Sigmoid colon (tissue), 7 donors: ENCODE measurements at places on chromosomes 16 and 17. TPM values are rescaled to one million over a fixed set of nuclear protein-coding genes. Genes with fewer than 3 reads are reported as not detected.
A peak's percentile ranks its signal among the peaks of the same experiment; 100 is the strongest.

DNA sequence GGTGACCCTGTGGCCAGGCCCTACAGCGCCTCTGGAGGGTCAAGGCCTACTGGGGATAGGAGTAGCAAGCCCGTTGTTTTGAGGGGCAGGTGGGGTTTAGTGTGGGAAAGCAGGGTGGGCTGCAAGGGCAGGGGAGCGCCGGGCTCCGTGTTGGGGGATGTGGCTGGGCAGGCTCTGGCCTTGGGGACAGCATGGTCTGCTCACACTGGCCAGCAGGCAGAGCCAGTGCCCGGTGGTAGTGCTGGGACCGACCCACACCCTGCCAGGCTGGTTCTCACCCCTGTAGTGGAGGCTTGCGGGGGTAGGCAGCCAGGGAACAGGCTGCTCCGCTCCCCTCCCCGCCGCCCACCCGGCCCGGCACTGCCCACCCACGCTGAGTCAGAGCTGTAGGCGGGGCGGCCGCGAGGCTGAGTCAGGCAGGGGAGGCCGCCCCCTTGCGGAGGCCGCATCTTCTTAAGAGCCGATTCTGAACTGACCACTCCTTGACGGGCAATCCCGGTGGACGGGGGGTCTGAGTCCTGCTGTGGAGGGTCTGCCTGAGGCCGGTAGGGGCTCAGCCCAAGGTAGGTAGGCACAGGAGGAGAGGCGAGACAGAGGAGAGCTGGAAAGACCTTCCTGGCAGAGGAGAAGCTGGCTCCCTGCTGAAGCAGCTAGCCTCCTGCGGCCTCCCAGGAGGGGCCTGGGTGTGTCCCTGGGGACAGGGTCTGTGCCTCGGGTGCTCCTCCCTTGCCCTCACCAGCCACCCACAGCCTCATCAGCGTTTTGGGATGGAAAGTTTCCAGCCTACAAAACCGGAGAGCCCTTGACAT lies 62.4 kb downstream of the BAIAP2 start:
- H3K27me3 ChIP-seq = no peaks in the 10 kb centered on the region
- peaks cover 27% of the 10 kb centered on the region for H3K36me3 ChIP-seq
- H3K4me3 ChIP-seq = peak overlapping the region; percentile 26
- H3K27ac ChIP-seq = peak overlapping the region; percentile 89
- peak; percentile 93 for DNase-seq

DNA sequence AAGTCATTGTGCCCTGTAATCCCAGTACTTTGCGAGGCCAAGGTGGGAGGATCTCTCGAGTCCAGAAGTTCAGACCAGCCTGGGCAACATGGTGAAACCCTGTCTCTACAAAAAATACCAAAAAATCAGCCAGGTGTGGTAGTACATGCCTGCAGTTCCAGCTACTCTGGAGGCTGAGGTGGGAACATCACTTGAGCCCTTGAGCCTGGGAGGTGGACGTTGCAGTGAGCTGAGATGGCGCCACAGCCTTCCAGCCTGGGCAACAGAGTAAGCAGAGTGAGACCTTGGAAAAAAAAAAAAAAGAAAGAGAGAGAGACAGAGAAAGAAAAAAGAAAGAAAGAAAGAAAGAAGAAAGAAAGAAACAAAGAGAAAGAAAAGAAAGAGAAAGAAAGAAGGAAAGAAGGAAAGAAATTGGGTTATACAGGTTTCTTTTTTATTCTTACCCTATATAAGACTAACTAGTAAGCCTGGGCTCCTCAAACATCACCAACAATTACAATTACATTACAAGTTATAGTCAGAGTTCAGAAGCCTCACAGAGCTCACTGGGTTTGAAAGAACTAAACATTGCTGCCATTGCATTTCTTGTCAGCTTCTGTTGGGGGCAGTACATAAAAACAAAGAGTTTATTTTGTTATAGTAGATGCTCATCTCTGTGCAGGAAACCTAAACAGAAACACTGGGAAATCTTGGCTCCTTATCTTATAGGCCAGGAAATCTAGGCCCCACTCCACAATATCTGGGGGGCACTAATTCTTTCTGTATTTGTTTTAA lies 6.7 kb upstream of the ABCA9 start:
- no peak overlapping the region for H3K4me3 ChIP-seq
- H3K36me3 ChIP-seq = no peaks in the 10 kb centered on the region
- DNase-seq = no peak
- H3K4me1 ChIP-seq = no peaks in the 10 kb centered on the region
- no peaks in the 10 kb centered on the region for H3K27me3 ChIP-seq

- H3K36me3 ChIP-seq = no peaks in the 10 kb centered on the region
- H3K27ac ChIP-seq = no peak overlapping the region
- H3K4me1 ChIP-seq = no peaks in the 10 kb centered on the region
- DNase-seq = peak; percentile 48
- no peak overlapping the region for H3K4me3 ChIP-seq
- no peaks in the 10 kb centered on the region for H3K27me3 ChIP-seq
These were observed 133.7 kb upstream of the TNRC6C start for GRCh38 chr17:77824780-77825280.

CLN3 gene
- 17.0 TPM for total RNA-seq

GAA gene
- total RNA-seq = 41.1 TPM

HAP1 gene
- 4.3 TPM for total RNA-seq

PIRT gene
- 5.2 TPM for total RNA-seq

HBM gene
- not detected for total RNA-seq
